Muscle of leg (tissue), 16 donors: ENCODE measurements at places on chromosomes 7 and 10. TPM values are rescaled to one million over a fixed set of nuclear protein-coding genes. Genes with fewer than 3 reads are reported as not detected.

DNA sequence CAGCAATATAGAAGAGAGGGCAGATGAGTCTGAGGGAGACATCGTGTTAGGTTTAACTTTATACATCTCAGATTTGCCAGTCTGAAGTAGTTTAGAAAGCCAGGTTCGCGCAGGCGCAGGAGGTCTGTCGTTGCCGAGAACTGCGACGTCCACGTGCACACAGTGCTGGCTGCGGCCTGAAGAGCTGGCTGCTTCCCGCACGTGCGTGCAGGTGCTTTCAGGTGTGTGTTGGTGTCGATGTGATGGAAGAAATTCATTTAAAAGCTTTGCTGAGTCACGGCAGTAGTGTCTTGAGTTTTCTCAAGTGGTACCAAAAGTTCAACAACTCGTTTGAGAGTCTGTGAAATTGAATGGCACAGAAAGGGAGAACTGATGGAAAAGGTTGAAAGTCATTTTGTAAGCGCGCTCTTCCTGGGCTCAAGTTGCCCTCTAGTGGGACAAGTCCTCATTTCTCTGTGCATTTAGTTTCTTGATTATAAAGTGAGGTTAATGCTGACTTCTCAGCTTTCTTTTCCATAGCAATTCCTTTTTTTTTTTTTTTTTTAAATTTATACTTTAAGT, 18.6 kb downstream of the WDR37 start:
- H3K27me3 ChIP-seq, result no peaks in the 10 kb centered on the region
- H3K4me3 ChIP-seq, result no peak overlapping the region
- no peak overlapping the region for H3K27ac ChIP-seq
- no peaks in the 10 kb centered on the region for H3K4me1 ChIP-seq

DNA sequence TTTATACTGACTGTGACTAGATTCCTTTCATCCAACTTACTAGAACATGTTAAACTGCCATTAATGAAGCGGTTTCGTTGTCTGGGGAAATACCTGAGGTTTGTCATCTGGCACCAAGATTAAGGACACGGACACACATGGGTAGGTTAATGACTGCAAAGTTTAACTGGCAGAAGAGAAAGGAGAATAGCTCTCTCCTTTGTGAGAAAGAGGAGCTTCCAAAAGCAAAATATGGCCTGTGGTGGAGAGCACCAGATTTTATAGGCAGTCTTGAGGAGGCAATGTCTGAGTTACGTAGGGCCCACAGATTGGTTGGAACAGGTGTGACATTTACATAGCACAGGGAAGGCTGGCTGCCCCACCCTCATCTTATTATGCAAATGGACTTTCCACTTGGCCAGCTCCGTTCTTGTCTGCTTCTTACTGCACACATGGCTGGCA, 1193.0 kb upstream of the CELF2 start:
- no peaks in the 10 kb centered on the region for H3K36me3 ChIP-seq
- H3K27ac ChIP-seq, result no peak overlapping the region
- no peak overlapping the region for H3K4me3 ChIP-seq
- H3K27me3 ChIP-seq, result no peaks in the 10 kb centered on the region

GRCh38 chr7:107051376-107051775, 6.9 kb downstream of the PRKAR2B start:
- H3K4me1 ChIP-seq, result no peaks in the 10 kb centered on the region
- H3K4me3 ChIP-seq, result no peak overlapping the region
- H3K27ac ChIP-seq, result no peak overlapping the region
- no peaks in the 10 kb centered on the region for H3K36me3 ChIP-seq
- no peak for DNase-seq

CPN1 gene
- total RNA-seq, result 0.09 TPM

- peak; percentile 15 for DNase-seq
- no peak overlapping the region for H3K27ac ChIP-seq
- no peak overlapping the region for H3K4me3 ChIP-seq
- no peaks in the 10 kb centered on the region for H3K36me3 ChIP-seq
Observed at GRCh38 chr7:98670186-98670585, 53.1 kb downstream of the NPTX2 start.

- H3K36me3 ChIP-seq, result no peaks in the 10 kb centered on the region
- H3K4me1 ChIP-seq, result no peaks in the 10 kb centered on the region
- H3K27me3 ChIP-seq, result no peaks in the 10 kb centered on the region
- no peak for DNase-seq
- H3K4me3 ChIP-seq, result no peak overlapping the region
Observed at GRCh38 chr7:84720456-84721097, 466.3 kb downstream of the SEMA3D start.

- H3K4me1 ChIP-seq, result peaks cover 4% of the 10 kb centered on the region
- no peaks in the 10 kb centered on the region for H3K27me3 ChIP-seq
- DNase-seq, result peak; percentile 33
- no peak overlapping the region for H3K4me3 ChIP-seq
Observed at GRCh38 chr7:69693042-69693441, 94.8 kb downstream of the AUTS2 start.

DNA sequence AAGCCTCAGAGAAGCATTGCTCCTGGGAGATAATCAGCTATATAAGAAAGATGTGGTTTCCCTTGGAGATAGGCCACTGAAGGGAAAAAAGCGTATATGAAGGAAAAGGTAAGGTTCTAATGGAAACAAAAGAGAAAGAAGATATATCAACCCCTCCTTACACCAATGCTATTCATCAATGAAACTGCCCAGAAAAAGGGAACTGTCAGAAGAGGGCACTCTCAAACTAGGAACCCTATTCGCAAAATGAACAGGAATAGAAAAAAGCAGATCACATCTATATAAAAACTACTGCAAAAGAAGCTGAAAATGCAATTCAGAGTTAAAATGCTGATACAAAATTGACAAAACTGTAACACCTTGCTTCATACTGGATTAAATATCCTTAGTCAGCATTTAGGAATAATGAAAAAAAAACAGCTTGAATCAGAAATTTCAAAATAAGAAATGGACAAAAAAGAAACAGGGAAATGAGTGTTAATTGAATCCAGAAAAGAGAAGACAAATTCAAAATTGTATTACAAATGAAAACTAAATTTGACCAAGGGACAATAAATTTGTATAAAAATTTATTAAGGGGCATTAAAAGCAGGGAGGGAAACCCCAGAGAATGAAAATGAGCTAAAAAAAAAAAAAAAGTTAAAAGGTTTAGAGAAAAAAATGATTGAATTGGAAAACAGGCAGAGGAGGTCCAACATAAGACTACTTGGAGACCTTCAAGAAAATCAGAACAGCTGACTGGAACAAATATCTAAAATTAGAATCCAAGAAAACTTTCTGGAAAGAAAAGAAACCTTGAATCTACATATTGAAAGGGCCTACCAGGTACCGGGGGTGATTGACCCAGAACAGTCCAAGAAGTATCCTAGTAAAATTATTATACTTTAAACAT, 17.9 kb downstream of the NHLRC2 start:
- H3K36me3 ChIP-seq, result peaks cover 8% of the 10 kb centered on the region
- H3K27ac ChIP-seq, result no peak overlapping the region
- DNase-seq, result no peak
- H3K27me3 ChIP-seq, result no peaks in the 10 kb centered on the region

DNA sequence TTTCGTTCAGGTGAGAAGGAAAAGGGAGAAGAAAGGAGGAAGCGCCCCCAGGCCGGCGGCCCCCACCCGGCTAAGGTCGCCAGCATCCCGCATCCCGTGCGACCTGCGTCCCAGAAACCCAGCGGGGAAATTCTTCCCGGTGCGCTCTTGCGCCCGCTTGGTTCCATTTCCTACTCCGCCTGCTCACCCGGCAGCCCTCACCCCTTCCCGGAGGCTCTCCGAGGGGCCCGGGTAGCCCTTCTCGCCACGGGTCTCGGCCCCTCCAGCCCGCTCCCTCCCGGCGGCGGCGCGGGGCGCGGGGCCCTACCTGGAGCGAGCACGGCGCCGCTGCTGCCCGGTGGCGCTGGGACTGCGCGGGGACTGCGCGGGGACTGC, at the start of gene PRKCQ:
Gene PRKCQ (minus strand): TSS at position 373 of the 375 bp plus-strand sequence. CDS start 65,141 bp downstream, outside the sequence.
- peak; percentile 48 for DNase-seq
- peaks cover 16% of the 10 kb centered on the region for H3K27me3 ChIP-seq
- H3K4me1 ChIP-seq, result peaks cover 7% of the 10 kb centered on the region
- H3K4me3 ChIP-seq, result peak within 1 kb of the TSS; percentile 56
- H3K27ac ChIP-seq, result peak within 1 kb of the TSS; percentile 62

GRCh38 chr7:16562456-16563220, 36.0 kb downstream of the LRRC72 start:
- H3K27me3 ChIP-seq, result no peaks in the 10 kb centered on the region
- H3K36me3 ChIP-seq, result no peaks in the 10 kb centered on the region
- DNase-seq, result no peak
- no peak overlapping the region for H3K27ac ChIP-seq

NRCAM gene
- 17.5 TPM for total RNA-seq

DNA sequence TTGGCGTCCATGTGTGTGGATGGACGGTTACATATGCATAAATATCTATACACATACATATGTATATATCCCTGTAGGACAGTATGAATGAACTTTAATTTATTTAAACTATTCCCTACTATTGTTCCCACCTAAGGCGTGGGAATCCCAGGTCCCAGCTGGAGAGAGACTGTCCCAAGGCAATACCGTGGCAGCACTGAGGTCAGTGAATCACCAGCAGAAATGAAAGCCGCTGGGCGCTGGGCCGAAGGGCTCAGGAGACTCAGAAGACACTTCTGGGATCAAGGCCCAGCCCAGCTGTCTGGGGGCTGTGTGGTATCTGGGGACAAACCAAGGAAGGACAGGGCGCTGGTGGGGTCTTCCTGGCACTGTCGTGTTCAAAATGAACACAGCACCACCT, 49.6 kb upstream of the MYL10 start:
- H3K27ac ChIP-seq, result no peak overlapping the region
- no peak overlapping the region for H3K4me3 ChIP-seq
- peaks cover 5% of the 10 kb centered on the region for H3K27me3 ChIP-seq
- H3K4me1 ChIP-seq, result peaks cover 12% of the 10 kb centered on the region

ELFN1 gene
- 4.4 TPM for total RNA-seq

SPAG6 gene
- total RNA-seq, result 4.6 TPM

GRCh38 chr7:125814100-125814499, 884.5 kb upstream of the POT1 start:
- peak; percentile 8 for DNase-seq
- H3K27ac ChIP-seq, result no peak overlapping the region
- H3K4me1 ChIP-seq, result no peaks in the 10 kb centered on the region
- H3K4me3 ChIP-seq, result no peak overlapping the region
- H3K27me3 ChIP-seq, result no peaks in the 10 kb centered on the region

NODAL gene
- total RNA-seq, result 0.04 TPM

PPP2R2D gene
- 28.3 TPM for total RNA-seq

C7orf33 gene
- 0.27 TPM for total RNA-seq

FRMPD2 gene
- 0.18 TPM for total RNA-seq

DNA sequence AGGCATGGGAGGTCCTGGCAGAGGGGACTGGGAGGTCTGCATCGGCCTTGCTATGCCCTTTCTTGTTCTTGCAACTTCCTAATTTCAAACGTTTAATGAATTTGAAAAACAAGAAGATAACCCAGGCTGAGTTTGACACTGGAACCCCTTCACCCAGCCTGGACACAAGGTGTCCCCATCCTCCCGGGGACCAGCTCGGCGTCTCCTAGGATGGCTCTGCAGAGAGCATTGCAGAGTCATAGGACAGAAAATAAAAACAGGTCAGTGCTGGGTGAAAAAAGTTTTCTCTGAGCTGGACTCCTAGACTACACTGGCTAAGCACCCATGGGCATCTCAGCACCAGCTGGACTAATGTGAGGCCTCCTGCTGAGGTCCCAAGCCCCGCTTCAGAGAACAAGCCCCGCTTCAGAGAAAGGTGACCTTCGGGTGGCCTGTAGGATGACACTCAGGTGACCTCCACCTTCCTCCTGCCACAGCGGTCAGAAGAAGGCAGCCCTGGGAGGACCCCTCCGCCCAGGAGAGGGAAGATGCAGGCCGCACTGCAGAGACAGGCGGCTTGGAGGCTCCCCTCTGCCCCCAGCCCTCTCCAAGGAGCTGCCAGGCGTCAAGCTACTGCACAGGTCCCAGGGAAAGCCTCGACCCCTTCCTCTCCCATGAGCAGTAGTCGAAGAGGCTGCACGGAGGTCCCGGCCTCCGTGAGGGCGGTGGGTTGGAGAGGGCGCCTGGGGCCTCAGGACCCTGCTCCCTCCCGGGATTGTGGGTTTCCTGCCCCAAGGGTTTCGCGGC, 9.3 kb upstream of the UNCX start:
- peaks cover 95% of the 10 kb centered on the region for H3K27me3 ChIP-seq
- no peak overlapping the region for H3K27ac ChIP-seq
- no peak overlapping the region for H3K4me3 ChIP-seq
- H3K36me3 ChIP-seq, result no peaks in the 10 kb centered on the region

SFTPA2 gene
- not detected for total RNA-seq

TCF7L2 gene
- 14.9 TPM for total RNA-seq

PPP1R3C gene
- total RNA-seq, result 166 TPM

NRG3 gene
- 0.04 TPM for total RNA-seq

PPP1R3A gene
- total RNA-seq, result 63.4 TPM

DNA sequence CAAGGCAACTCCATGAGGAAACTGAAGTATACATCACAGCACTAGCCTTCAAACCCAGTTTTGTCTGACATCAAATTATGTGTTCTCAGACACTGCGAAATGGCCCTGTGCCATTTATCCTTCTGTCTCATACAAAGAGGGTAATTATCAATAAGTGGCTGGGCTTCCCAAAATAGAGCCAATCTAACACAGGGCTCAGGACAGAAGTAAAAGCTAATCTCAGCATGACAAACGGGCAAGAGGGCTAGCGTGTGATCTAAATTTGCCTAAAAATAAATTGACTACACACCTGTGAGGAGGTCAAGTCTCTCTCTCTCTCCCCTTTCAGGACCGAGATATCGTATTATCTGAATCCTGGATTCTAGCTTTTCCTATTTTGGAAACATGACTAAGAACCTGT, 67.2 kb downstream of the DGKB start:
- H3K4me3 ChIP-seq, result no peak overlapping the region
- H3K4me1 ChIP-seq, result peaks cover 6% of the 10 kb centered on the region
- H3K27me3 ChIP-seq, result no peaks in the 10 kb centered on the region

ADAM8 gene
- 1.4 TPM for total RNA-seq

- no peak overlapping the region for H3K4me3 ChIP-seq
- no peak overlapping the region for H3K27ac ChIP-seq
- peaks cover 32% of the 10 kb centered on the region for H3K4me1 ChIP-seq
Observed at GRCh38 chr7:101162551-101163278, 2.7 kb downstream of the VGF start.

DNA sequence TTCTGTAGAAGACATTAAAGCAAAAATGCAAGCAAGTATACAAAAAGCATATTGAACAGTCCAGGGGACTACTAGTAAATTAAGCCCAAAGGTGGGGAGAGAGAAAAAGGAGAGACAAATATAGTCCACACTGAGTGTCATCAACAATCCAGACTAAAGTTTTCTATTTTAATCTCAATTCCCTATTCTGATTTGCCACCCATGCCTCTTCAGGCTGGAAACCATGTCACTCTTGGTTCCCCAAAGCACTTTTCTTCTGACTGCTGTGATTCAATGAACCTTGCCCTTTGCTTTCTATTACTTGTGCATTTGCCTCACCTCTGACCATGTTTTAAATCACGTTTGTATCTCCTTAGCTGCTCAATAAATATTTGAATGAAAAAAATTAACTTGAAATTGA, 95.3 kb upstream of the AOAH start:
- no peak for DNase-seq
- no peaks in the 10 kb centered on the region for H3K4me1 ChIP-seq
